CD4-positive, alpha-beta T cell treated with Interleukin-1 beta for 1 hour (primary cell): ENCODE measurements at places on chromosomes 12 and 14.

DNA sequence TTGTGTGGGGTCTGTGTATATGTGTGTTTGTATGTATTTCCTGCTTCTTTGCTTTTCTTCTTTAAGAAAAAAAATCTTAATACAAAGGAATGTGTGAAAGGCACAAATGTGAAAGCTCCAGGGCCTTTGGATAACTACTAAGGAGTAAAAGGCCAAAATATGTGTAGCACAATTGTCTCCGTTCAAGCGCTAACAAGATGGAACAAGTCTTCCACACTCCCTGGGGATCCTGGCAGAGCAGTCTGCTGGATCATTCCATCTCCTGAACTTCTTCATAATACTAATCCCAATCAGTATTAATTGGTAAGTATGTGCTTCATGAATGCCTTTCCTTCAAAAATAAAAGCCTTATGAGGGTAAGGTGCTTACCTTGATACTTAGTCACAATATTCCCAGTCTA, 462.5 kb upstream of the TBX3 start:
- DNase-seq = no peak

DNA sequence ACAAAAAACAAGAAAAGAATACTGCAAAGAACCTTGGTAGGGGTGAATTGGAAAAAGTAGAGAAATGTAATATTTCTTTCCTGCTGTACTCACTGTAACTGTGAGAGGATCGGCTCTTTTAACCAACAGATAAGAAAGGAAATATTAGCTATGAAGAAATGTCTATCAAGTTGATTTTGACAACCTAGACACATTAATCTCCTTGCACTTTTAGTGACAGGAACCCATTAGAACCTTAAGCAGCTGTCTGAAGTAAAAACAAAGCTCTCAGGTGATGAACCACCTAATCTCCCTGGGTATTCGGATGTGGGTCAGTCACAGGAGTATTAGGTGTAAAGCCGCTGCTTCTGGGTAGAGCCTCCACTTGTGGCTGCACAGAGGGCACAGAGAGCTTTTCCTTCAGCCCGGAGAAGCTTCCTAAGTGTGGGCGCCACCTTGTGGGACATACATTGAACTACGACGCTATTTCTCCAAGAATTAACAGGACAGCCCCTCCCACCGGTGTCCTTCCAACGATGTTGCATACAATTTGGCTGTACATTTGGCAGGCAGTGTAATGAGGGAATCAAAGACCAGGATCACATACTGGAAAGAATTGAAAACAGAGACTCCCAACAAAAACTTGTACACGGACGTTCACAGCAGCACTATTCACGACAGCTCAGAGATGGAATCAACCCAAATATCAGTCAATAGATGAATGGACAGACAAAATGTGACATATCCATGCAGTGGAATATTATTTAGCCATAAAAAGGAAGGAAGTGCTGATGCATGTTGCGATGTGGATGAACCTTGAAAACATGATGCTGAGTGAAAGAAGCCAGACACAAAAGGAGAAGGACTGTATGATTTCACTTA, 28.9 kb upstream of the MAPKAPK5 start:
- peak; percentile 70 for DNase-seq

DNA sequence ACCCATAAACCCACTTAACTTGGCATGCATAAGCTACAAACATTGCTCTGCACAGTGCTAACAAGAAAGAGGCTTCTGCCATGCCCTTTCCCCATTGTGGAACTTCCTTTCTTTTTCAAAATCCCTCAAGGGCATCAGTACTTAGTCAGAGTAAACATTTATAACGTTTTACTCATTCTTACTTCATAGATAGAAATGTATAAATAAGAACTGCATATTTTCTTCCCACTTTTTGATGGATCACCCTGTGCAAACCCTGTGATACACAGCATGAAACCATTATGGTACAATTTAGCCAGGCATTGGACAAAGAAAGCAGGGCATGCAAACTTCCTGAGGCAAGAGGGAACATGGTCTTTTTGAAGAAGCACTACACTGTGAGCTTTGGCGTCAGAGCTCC, 113.8 kb upstream of the FOXG1 start:
- no peak for DNase-seq

DNA sequence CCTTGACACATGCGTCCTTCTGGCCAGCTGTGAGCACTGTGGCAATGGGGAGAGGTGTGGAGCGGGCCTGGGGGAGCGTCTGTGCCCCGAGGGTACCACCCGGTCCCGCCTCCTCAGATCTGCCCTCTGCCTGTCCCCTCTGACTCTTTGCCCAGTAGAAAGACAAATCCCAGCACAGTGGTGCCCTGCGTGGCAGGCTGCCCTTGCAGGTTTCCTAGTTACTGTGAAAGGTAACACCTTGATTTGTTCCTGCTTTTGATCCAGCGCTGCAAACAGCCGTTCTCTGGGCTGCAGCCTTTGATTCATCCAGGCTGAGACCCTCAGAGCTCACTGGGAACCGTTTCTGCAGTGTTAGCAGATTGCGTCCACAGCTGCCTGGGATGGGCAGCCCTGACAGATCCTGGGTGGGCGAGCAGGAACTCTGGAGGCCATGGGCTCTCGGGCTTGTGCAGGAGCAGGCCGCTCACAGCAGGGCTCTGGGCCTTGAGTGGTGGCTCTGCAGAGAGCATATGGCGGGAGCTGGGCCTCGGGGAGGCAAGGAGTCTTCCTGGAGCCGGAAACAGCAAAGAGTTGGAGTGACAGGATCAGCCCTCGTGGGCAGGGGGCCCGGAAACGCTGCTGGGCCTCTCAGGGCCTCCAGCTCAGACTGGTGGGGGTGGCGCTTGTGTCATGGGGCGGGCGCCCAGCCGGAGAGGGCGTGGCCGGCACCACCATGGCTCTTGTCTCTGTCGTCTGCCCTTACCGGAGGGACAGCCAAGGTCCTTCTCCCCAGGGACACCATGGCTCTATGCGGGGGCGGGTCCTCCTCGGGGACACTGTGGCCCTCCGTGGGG, 16.6 kb downstream of the FBRSL1 start:
- DNase-seq = peak; percentile 52

GRCh38 chr12:121423253-121423652, 23.3 kb downstream of the RNF34 start:
- no peak for DNase-seq

GRCh38 chr12:87603727-87604126, 425.5 kb downstream of the C12orf50 start:
- DNase-seq = no peak

DNA sequence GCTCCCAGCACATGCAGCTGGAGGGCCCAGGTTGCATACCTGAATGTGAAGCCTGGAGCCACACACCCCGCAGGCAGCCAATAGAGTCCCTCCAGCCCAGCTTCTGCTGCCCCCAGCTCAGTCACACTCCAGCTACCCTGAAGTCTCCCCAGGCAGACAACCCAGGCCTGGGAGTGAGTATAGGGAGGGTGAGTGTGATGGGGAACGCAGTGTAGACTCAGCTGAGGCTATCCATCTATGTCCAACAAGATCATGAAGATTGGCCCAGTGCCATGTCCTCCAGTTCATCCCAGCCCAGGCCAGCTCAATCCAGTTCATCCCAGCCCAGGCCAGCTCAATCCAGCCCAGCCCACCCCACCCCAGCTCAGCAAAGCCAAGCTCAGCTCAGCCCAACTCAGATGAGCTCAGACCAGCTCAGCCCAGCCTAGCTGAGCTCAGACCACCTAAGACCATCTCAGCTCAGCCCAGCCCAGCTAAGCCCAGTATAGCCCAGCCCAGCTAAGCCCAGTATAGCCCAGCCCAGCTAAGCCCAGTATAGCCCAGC, 330.4 kb downstream of the TMEM121 start:
- no peak for DNase-seq

- no peak for DNase-seq
Observed at GRCh38 chr14:51283402-51284085, 43.5 kb downstream of the TMX1 start.

- DNase-seq = no peak
Observed at GRCh38 chr12:90938451-90938850, 16.5 kb downstream of the CCER1 start.

DNA sequence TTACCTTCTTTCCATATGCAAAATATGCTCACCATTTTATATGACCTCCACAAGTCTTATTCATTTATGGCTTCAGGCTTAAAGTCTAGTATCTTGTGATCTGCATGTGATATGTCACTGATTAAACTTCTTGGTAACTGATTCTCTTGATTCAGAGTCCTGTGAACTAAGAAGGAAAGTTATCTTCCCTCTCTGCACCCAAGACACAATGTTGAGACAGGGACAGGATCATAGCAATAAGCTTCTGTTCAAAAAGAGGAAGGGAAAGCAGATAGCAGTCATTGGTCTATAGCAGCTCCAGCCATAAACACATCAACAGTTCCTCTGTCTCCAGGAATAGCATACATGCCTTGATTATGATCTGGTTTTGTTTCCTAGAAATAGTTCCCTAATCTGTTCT, 103.1 kb downstream of the UNC79 start:
- peak; percentile 4 for DNase-seq

- no peak for DNase-seq
Observed at GRCh38 chr12:110536834-110537604, 34.9 kb downstream of the RAD9B start.

- no peak for DNase-seq
Observed at GRCh38 chr14:58634406-58635090, 3.2 kb upstream of the DACT1 start.

DNA sequence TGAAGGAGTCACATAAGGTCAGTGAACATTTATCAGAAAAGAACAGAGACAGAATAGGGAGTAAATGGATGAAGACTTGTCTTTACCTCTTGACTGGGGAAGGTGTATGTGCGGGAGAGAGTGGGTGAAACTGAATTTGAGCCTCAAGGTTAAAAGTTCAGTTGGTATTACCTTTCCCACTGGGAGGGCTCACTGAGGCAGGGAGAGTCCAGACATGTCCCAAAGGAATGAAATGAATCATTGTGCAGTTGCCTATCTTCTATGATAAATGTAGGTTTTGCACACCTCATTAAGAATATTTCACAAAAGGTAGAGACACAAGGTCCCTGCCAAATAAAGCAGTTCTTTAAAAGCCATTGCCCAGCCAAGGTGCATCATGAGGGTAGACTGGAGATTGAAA, 105.2 kb downstream of the KCNA5 start:
- DNase-seq = no peak
